ENCODE measurements at places on chromosomes 13 and 19.

DNA sequence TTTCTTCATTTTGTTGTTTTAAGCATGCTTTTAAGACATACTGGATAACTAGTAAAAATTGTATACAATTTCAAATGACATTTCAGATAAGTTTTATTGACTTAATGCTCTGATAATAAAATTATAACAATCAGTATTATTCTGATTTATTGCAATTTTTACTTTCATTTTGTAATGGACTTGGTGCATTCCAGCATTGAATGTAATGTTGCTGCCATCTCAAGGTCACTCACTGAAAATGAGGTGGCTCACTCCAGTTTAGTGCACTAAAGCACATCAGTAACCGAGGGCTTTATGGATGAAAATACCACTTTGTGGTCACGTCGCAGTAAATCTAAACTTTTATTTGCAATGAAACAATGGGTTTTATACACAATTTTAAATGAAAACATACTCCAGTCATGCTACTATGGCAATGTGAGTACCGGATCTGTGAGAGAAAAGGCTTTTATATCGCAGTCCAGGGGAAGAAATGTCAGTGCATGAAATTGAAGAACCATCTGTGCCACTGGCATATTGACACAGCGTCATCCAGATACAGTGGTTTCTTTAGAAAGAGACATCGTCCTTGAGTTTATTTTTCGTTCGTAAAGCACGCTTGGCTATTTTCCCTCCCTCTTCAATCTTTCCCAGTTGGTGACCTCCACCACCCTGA, 20.7 kb upstream of the ZNF507 start:
- ATAC-seq = no peak

GRCh38 chr19:3982701-3983541, 2.3 kb downstream of the EEF2 start:
- ATAC-seq = no peak

GRCh38 chr13:69737129-69737935, 370.3 kb upstream of the ATXN8OS start:
- no peak for ATAC-seq

DNA sequence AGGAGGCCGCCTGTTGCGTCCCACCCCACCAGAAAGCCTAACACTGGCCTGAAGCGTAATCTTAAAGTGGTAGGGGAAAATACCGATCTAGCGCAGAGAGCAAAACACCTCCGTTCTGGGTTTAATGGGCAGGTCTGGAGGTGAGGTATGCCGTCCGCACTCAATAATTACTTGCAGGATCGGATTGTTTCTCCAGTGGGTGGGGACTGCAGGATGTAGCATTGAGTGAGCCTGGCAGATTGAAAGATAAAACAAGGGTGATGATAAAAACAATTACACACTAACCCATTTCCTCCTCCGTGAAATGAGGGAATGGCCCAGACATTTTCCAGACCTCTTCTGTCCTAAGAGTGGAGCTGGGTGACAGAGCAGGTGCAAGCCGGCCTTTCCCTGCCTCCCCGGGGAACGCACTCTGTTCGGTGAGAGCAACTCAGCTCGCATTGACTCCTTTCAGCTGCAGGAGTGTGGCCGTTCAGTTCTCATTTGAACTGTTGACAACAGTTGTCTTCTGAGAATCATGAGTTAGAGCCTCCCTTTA, 110.2 kb upstream of the DOCK9 start:
- ATAC-seq = peak; percentile 51

GRCh38 chr19:38321646-38322196, 2.1 kb downstream of the KCNK6 start:
- no peak for ATAC-seq

DNA sequence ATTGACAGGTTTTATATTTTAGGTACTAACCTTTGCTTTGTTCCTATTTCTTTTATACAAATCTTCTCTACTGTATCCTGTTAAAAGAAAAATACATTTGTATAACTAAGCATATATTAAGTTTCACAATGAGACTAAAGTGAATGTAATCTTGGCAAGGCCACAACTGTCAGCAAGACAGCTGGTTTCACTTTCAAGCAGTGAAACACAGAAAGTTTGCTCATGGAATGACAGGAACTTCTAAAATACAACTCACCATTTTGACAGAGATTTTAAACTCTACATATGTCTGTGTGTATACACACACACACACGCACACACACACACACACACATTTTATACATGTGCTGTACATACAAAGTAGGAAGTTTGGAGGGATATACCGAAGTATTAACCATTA, 53.3 kb downstream of the PARP4 start:
- peak; percentile 94 for ATAC-seq

Measured in activated T-helper 17 cell treated with anti-CD3 and anti-CD28 coated beads, Interleukin-2, amount 50 U/mL, for 72 hours (primary cell).